ENCODE measurements at places on chromosomes 6 and 20. TPM values are rescaled to one million over a fixed set of nuclear protein-coding genes. Genes with fewer than 3 reads are reported as not detected.

Gene RPS10
- 718 TPM for total RNA-seq

DNA sequence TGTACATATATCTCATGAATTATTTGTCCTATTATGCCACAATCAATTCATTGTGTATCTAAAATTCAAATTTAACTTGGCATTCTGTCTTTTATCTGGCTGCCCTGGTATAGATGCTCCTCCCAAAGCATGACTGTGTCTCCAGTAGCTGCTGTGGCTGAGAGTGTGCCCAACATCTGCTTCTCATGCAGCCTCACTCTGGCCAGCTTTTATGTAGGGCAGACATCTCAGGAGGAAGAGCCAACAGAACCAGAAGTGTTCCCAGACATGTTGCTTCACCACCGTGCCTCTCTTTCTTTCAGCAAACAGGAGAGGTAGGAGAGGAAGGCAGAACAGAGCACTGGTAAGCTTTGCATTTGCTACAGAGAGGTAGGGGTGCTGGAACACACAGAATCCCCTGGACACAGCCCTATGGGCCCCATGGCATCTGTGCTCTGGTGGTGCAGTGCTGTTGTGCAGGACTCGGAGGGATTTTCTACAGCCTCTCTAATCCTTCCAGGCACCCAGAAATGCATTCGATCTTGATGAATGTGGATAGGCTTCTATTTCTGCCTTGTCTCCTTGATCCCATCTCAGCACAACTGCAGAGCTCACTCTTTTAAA is 637.1 kb downstream of the UTRN start:
- no peak for DNase-seq

DNA sequence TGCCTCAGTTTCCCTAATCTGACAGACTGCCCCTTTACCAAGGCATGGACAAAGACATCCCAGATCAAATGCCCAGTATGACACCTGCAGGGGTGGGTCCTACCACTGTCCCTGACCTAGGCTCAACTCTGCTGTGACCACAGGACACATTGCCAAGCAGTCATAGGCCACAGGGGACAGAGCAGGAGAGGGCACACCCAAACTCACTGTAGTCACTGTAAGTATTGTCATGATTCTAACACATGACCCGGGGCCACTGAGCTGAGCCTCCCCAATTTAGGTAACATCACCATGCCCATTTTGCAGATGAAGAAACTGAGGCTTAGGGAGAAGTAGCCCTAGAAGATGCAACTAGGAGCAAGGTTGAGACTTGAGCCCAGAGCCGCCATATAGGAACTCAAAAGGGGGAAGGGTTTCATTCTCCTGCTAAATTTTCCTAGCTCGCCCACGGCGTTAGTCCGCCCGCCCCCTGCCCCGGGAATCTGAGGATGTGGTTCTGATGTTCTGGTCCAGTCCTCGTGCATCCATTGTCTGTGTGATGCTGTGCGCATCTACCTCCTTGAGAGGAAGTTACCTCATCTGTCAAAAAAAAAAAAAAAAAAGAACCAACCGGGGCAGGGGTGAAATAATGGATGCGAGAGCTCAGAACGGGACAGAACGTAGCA is 44.8 kb downstream of the PMEPA1 start:
- peak; percentile 4 for DNase-seq

Gene RPRD1B
- total RNA-seq, result 84.7 TPM

Gene SMOC2
- 16.4 TPM for total RNA-seq

Gene QRSL1
- 22.0 TPM for total RNA-seq

- DNase-seq, result no peak
Measured at GRCh38 chr6:16602035-16602434, 159.2 kb downstream of the ATXN1 start.

Gene SCRT2
- not detected for total RNA-seq

Gene TNF
- total RNA-seq, result 0.51 TPM

DNA sequence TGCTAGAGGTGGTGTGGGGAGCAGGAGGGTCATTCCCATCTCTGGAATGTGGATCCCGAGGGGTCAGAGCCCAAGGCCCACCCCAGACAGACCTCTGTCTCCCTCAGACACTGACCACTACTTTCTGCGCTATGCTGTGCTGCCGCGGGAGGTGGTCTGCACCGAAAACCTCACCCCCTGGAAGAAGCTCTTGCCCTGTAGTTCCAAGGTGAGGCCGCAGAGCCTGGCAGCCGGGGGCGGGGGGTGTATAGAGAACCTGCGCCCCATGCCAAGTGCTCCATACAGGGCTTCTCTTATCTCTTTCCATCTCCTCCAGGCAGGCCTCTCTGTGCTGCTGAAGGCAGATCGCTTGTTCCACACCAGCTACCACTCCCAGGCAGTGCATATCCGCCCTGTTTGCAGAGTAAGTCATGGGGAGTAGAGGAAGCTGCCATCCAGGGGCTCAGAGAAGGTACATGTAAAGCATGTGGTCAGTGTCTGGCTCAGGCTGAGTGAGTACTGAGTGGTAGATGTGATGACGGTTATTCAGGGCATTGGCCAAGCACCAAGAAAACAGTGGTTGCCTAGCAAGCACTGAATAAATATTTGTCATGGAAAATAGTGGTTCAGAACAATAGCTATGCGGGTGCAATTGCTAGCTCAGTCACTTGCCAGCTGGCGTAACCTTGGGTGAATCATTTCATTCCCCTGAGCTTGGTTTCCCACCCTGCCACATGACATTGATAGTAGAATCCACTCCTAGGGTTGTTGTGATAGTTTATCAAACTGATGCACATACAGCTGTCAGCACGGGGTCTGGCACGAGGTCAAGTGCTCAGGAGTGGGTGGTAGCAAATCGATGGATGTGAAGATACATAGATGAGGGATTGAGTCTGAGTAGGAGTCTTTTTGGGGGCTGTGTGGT is 3.5 kb downstream of the PIGT start:
- DNase-seq, result no peak

DNA sequence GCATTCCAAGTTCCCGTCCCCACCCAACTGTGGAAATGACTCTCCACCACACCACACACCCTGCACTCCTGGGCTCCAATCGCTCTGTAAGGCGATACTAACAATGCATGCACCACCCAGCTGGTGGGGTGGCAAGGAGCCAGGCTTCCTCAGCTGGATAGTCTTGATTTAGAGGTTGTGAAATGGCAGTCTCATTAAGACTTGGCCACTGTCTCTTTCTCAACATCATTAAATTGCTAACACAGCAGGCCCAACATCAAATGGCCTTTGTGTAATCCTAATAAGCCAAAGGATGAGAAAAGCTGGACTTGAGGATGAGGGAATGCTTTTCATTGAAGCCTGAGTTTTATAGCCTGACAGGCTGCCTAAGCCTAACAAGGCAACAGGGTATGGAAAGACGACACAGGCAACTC is 223.7 kb downstream of the GMDS start:
- peak; percentile 86 for DNase-seq

Gene RBM24
- total RNA-seq, result 181 TPM

DNA sequence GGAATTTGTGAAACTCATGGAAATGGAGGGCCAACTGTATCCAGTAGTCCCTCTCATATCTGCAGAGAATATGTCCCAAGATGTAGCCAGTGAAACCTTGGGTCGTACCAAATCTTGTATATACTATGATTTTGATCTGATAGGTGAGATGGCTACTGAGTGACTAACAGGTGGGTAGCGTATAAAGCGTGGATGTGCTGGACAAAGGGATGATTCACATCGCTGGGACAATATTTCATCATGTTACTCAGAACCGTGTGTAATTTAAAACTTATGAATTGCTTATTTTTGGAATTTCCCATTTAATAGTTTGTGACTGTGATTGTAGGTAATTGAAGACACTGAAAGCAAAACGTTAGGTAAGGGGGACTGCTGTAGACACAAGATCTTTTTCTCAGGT is 144.1 kb downstream of the SMAP1 start:
- no peak for DNase-seq

DNA sequence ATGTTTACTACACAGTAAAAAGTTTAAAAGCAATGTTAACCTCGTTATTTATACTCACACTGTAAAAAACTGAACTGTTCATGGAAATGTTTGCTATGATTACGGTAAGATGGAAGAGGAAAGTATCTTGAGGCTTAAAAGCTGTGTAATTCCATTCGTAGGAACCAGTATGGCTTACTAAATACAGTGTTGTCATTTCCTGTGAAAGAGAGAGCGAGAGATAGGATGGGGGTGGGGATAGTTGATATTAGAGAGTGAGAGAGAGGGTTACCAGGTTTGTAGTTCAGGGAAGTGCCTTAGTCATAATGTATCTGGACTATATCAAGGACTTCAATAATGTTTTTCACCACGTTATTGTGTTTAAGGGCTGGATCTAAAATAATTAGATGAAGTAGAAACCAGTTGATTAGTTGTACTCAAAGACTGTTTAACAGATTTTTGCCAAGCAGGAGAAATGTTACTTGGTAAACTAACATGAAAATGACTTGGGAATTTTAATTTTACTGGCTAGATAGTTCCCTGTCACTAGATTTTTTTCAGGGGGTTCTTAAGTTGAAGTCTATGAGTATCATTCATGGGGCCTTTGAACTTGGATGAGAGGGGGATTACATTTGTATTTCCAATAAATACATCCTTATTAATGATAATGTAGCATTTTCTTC is 30.4 kb downstream of the AFDN start:
- no peak for DNase-seq

DNA sequence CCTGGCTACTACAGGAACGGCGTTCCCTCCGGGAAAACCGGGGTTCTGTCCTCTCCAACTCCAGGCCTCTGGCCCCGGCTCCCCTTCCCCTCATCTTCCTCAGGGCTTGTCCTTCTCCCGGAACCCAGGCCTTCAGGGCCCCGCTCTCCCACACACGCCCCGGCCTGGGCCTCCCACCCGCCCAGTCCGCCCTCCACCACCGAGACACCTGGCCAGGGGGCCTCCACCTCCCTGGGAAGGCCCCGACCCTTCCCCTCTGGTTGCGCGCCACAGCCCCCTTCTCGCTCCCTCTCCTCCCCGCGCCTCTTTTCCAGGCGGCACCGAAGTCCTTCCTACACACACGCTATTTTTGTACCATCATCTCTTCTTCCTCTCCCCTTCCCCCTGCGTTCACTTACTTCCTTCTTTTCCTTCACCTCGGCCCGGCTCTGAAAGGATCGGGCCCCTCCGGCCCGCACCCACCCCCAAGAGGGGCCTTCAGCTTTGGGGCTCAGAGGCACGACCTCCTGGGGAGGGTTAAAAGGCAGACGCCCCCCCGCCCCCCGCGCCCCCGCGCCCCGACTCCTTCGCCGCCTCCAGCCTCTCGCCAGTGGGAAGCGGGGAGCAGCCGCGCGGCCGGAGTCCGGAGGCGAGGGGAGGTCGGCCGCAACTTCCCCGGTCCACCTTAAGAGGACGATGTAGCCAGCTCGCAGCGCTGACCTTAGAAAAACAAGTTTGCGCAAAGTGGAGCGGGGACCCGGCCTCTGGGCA is 1.3 kb upstream of the SIRPA start:
- peak; percentile 89 for DNase-seq

DNA sequence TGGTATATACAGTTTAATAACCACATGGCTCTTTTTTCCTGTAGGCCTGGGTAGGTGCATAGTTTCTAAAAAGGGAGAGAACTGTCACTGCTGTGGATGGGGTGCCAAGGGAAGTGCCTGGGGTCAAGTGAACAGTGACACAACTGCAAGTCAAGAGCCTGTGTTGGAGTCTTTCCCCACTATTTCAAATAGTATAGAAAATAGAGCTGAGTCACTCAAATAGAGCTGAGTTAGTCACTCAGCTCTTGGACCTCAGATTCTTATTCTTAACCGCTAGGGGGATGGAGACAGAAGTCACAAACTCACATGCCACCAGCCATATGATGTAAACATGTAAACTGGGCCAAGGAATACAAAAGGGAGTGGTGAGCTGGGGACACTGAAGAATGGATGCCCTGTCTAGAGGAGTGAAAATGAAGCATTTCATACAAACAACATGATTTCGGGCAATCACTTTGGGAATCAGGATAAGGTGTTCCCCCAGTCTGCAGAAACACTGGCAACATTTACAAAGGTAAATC is 2.1 kb downstream of the NQO2 start:
- DNase-seq, result no peak

Gene BPI
- not detected for total RNA-seq

DNA sequence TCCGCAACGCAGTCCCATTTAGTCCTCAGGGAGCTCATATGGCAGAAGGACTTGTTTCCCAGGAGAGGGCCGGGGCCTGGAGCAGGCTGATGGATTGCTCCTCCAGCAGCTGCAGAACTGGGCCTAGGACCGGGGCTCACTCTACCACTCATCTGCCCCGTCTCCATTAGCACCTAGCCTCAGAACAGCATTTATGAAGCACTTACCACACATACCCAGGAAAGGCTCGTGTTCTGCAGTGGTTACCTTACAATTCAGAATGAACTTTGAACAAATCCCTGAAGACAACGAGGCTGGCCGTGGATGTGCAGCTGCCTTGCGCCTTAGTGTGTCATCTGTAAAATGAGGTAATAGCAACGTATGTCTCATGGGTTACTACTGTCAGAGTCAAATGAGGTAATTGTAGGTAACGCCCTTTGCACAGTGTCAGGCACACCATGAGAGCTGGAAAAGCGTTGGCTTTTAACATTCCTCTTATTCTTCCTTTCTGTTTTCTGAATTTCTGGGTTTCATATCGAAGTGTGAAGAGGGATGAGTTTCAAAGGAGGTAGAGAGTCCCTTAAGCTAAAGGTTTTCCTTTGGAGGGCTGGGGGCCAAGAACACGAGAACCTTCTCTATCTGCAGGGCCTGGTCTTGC is 46.3 kb upstream of the CD93 start:
- no peak for DNase-seq

GRCh38 chr6:119243657-119244056 is 105.9 kb downstream of the MAN1A1 start:
- DNase-seq, result no peak

Gene HCK
- total RNA-seq, result 7.0 TPM

DNA sequence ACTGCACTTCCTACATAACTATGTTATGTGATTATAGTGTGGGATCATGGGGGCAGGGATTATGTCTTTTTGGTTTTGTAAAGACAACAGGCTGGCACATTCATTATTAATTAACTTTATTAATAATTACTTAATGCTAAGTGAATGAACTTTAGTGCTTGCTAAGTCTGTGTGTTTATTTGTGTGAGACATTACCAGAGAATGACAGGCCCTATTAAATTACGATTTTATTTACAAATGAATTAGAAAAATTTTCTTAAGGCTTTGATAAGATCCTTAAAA is 100.9 kb downstream of the CD83 start:
- DNase-seq, result no peak

GRCh38 chr6:43181621-43181941 is 415 bp upstream of the CUL9 start:
- DNase-seq, result no peak

Gene DNAH8
- total RNA-seq, result not detected

DNA sequence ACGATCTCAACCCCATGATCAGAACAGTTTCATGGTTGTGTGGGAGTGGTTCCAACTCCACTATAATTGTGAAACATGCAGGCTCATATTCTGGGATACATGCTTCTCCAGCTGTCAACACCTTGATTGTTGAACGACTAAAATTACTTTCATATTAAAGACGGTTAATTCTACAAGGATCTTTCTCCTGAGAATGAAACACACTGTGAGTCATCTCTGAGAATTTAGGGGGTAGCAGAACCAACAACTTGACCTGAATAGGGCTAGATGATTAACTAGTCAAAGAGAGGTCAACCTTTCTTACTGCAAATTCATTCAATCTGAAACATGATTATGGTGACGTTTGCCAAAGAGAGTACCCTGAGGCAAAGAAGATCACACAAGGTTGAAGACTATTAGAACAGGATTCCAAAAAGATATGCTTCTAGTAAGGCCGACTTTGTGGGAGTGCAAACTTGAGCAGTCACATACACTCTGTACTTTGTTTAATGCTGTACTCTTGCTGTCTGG is 175.2 kb upstream of the CITED2 start:
- no peak for DNase-seq

Gene PRRT1
- total RNA-seq, result 0.46 TPM

GRCh38 chr20:14334306-14334930 is 3.0 kb downstream of the FLRT3 start:
- DNase-seq, result no peak

Gene UFL1
- 22.1 TPM for total RNA-seq

GRCh38 chr6:45455408-45455807 is 77.7 kb upstream of the SUPT3H start:
- no peak for DNase-seq
